ENCODE measurements at places on chromosomes 11 and 22.

- no peak for DNase-seq
These were observed 32.5 kb downstream of the NOX4 start for GRCh38 chr11:89458716-89459115.

- DNase-seq, result no peak
These were observed 12.5 kb upstream of the CHST1 start for GRCh38 chr11:45677770-45678512.

- DNase-seq, result no peak
These were observed 90.6 kb downstream of the CDKN1C start for GRCh38 chr11:2794968-2795322.

GRCh38 chr11:1453611-1454034 is 33.0 kb downstream of the MOB2 start:
- peak; percentile 23 for DNase-seq

DNA sequence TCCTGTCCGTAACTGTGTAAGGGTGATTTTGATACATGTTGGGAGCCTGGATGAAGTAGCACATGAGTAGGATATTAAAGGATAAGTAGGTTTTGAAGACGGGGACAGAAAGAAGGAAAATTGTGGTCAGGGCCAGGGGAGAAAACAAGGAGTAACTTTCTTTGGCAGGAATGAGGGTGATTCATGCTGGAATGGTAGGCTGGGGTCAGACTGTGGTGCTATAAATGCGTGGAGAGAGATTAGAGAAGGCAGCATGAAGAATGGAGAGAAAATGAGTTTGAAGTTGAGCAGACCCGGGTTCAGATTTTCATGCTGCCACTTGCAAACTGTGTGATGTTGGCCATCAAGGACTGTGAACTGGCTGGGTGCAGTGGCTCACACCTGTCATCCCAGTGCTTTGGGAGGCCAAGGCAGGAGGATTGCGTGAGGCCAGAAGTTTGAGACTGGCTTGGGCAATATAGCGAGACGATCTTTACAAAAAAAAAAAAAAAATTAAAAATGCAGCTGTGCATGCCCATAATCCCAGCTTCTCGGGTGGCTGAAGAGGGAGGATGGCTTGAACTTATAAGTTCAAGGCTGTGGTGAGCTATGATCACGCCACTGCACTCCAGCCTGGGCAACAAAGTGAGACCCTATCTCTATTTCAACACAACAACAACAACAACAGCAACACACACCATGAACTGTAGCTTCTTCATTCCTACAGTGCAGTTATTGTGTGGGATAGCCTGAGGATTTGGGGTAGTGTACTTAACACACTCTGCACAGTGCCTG is 22.3 kb downstream of the ZBTB16 start:
- no peak for DNase-seq

DNA sequence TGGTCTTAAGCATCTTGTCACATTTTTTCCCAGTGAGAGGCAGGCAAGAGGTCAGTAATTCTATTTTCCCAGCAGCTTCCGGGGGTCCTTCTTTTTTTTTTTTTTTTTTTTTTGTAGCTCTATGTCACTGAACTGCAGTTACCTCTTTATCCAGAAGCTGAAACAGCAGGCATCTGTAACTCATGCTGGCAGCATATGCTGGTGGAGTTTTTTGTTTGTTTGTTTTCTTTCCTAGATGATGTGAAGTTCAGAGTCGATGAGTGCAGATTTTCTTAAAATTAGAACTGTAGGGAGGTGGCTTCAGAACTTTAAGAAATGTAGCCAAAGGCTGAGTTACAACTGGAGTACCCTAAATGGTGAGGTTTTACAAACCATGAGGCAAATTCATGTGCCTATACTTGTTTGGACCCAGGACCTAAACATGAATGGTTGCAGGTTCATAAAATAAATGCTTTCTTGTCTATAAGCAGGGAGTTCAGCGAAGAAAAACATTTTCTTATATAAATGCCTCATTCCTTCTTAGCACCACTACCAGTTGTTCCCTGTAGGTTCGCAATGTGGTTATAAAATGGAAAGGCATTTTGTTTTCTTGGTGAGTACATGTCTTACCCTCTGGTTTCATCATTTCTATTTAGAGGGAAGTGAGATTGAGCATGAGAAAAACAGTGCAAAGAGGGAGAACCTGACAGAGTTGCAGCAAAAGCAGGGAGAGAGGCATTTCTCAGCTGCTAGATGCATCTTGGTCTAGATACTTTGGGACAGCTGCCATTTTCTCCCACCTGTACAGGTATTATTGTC is 84.0 kb downstream of the TRIM44 start:
- DNase-seq, result no peak
